ENCODE measurements at places on chromosomes 11 and 22. TPM values are rescaled to one million over a fixed set of nuclear protein-coding genes. Genes with fewer than 3 reads are reported as not detected.

DNA sequence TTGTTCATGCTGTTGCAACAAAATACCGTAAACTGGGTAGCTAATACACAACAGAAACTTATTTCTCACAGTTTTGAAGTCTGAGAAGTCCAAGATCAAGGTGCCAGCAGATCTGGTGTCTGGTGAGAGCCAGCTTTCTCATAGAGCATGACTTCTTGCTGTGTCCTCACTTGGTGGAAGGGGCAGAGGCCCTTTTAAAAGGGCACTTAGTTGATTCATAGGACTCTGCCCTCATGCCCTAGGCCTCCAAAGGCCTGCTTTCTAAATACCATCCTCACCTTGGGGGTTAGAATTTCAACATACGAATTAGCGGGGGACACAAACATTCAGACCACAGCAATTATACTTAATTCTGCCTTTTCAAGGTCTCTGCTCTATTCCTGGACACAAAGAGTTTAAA, 52.3 kb upstream of the FDX1 start:
- DNase-seq: no peak

- no peak for DNase-seq
These were observed 6.9 kb downstream of the FGF19 start for GRCh38 chr11:69696749-69697468.

- no peak for DNase-seq
These were observed 75.4 kb upstream of the FGF3 start for GRCh38 chr11:69894648-69895047.

- peak; percentile 88 for DNase-seq
These were observed 86.4 kb downstream of the CELSR1 start for GRCh38 chr22:46450931-46451561.

DNA sequence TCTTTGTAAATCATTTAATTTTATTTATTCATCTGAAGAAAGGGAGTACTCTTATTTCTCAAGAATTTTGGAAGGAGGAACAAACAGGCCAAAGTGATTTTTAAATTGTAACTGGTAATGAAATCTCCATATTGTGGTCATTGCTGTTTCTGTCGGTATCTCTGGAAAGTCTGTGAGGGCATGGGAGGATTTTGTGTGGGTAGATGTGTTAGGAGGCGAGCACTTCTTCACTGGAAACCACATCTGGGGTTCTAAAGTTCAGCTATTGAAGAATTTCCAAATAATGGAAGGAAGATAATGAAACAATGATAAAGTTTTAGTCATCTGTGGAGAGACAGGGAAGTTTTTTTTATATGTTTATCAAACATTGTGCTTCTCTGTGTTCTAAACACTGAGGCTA, 6.6 kb downstream of the TRIM34 start:
- DNase-seq: no peak

- DNase-seq: no peak
These were observed 6.8 kb downstream of the APOL1 start for GRCh38 chr22:36259615-36260300.

- DNase-seq: peak; percentile 8
These were observed 38.8 kb upstream of the POU2AF1 start for GRCh38 chr11:111417766-111418435.

- DNase-seq: peak; percentile 84
These were observed 250.7 kb downstream of the LUZP2 start for GRCh38 chr11:24747275-24748251.

GRCh38 chr11:132872211-132872610, 660.1 kb downstream of the OPCML start:
- DNase-seq: no peak

DNA sequence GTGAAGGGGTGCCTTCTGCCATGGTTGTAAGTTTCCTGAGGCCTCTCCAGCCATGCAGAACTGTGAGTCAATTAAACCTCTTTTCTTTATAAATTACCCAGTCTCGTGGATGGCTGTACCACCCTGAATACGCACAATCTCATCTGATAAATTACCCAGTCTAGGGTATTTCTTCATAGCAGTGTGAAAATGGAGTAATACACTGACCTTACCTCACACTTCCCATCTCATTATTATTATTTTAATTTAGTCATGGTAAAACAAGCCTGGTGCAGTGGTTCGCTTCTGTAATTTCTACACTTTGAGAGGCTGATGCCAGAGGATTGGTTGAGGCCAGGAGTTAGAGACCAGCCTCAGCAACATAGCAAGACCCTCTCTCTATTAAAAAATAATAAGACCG, 30.5 kb upstream of the CYB5R3 start:
- no peak for DNase-seq

GRCh38 chr22:35735542-35735941, 17.9 kb downstream of the APOL5 start:
- DNase-seq: no peak

DNA sequence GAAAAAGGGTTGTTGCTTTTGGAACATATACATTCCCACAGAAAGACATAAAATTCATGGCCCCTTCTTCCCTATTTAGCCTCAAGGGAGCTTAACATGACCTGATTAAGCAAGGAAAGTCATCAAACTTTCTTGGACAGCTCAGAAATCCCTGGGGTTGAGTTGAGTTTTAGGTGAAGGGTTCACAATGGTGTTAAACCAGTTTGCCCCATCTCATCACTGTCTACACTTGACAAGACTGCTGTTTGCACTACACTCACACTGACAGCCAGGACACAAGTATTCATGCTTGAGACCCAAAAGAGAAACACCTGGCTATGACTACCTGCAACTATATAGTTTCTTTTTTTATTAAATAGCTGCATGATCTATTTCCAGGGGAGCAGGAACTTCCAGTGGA, 209.8 kb upstream of the TMEM45B start:
- no peak for DNase-seq

DNA sequence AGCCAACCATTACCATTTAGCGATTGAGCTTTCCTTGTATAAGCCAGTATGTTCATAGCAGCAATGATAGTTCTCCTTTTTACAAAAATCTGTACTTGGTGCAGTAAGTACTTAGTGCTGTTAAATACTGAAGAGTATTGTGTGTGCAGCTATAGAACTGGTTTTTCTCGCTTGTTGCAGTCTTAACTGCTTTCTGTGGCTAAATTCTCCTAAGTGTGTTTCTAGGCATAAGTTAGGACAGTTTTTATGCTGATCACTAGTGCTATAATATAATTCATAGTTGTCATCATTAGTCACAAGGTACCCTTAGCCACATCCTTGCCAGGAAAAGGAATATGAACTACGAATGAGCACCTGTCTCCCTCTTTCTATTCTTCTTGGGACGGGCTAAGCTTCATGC, 107.7 kb downstream of the GRAMD1B start:
- DNase-seq: no peak

Gene ARHGEF17
- 4.5 TPM for total RNA-seq

Gene LRRC56
- total RNA-seq: 0.38 TPM

Gene HIRA
- 22.4 TPM for total RNA-seq

Gene CRYBB3
- total RNA-seq: not detected

All from bronchial epithelial cell (primary cell).